Stimulated activated CD8-positive, alpha-beta memory T cell treated with anti-CD3 and anti-CD28 coated beads, Interleukin-15, amount 100 ng/mL, for 48 hours (primary cell): ENCODE measurements at places on chromosomes 12 and 14.

DNA sequence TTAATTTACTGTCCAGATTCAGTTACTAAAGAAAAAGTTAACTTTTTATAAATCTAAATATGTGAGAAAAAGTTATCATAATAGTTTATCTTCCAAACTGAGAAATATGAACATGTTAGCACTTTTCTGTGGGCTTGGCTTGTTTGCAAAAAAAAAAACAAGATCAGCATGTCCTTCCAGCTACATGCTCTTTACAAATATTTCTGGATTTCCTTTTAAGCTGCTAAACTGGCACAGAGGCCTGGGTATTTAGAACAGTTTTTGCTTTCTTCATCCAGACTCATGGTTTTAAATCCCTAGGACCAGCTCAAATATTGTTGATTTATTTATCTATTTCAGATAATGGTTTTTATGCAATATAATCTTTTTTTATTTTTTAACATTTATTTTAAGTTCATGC is 1444.5 kb upstream of the FLRT2 start:
- DNase-seq: no peak

- DNase-seq: no peak
Measured at GRCh38 chr14:82385048-82385447, 851.4 kb upstream of the SEL1L start.

GRCh38 chr12:6451348-6452244 is at the start of gene TAPBPL:
TSS of gene TAPBPL (plus strand) at chr12:6452042. CDS start at chr12:6452249, 207 bp downstream.
- DNase-seq: peak; percentile 70

- DNase-seq: no peak
Measured at GRCh38 chr14:75369506-75369905, 58.3 kb upstream of the JDP2 start.

DNA sequence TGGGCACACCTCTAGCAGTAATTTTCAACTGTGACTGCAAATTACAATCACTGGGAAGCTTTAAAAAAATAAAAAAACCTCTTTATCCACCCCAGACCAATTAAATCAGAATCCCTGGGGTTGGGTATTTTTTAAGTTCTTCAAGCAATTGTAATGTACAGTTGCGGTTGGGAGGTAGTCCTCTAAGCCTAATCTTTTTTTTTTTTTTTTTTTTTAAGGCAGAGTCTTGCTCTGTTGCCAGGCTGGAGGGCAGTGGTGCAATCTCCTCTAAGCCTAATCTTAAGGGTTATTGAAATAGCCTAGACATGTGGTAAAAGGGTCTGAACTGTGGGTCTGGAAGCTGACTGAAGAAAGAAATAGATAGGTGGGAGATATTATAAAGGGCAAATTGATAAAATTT is 230.5 kb downstream of the AKAP6 start:
- DNase-seq: no peak

DNA sequence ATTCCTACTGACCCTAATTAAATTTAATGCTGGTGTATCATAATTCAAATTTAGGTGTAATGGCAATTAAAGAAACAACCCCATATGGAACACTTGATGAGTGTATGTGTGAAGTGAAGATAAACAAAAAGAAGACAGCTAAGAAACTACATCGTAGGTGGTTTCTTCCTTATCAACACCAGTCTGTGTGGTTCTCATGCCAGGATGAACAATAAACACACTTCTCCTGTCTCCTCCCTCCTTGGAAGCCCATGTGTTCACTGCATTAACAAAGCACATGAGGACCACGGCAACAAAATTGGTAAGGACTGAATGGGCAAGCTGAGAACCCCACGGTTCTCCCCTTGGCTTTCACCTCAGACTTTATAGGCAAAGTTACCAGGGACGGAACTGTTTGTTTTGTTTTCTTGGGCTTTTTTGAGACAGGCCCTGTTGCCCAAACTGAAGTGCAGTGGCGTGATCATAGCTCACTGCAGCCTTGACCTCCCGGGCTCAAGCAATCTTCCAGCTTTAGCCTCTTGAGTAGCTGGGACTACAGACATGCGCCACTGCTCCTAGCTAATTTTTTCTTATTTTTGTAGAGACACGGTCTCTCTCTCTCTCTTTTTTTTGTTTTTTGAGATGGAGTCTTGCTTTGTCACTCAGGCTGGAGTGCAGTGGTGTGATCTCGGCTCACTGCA is 71.0 kb downstream of the TRAFD1 start:
- no peak for DNase-seq

DNA sequence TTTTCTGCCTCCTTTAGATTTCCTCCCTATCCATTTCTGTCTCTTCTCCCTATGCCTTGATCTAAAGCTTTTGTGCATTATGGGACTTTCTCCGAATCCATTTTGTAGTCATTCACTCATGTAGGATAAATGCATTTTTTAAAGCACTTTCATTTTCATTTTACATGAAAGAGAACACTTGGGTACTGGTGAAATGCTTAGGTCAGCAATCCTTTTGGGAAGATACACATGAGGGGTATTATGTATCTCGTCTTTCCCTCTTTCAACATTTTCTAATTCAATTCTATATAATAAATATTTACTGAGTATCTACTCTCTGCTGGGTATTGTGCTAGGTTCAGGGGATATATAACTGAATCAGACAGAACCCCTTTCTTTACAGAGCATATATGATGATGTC is 577.6 kb downstream of the NRXN3 start:
- no peak for DNase-seq

GRCh38 chr12:34219046-34219770 is 196.9 kb downstream of the ALG10 start:
- peak; percentile 2 for DNase-seq

- DNase-seq: no peak
Measured at GRCh38 chr12:130219929-130220705, 57.9 kb downstream of the FZD10 start.

DNA sequence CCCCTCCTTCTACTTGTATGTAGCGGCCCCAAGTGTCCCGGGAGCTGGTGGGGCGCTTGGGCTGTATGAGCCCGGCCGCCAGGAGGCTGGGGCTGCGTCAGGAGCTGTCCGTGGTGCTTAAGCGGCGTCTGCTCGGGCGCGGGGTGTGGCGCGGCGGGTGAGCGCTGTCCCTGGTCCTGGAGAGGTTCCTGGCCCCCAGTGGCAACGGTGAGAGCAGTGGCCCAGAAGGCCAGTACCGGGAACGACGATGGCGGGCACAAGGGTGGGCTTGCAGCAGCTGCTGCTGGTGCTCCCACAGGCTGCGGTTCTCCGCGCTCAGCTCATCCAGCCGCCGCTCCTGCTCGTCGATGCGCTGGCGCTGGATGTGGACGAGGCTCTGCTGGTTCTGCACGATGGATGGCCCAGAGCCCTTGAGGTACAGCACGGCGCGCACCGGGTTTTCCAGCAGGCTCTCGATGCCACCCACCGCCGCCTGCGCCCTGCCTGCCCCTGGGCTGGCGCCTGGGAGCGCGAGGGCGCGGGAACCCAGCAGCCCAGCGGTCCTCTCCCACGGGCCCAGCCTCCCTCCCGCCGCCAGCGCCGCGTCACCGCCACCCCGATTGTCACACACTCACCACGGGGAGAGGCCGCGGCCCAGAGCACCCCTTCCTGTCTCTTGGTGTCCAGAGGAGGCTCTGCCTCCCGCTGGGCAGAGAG is 41.9 kb upstream of the FKBP4 start:
- DNase-seq: peak; percentile 37

- DNase-seq: no peak
Measured at GRCh38 chr14:54794796-54795195, 107.8 kb downstream of the GCH1 start.

DNA sequence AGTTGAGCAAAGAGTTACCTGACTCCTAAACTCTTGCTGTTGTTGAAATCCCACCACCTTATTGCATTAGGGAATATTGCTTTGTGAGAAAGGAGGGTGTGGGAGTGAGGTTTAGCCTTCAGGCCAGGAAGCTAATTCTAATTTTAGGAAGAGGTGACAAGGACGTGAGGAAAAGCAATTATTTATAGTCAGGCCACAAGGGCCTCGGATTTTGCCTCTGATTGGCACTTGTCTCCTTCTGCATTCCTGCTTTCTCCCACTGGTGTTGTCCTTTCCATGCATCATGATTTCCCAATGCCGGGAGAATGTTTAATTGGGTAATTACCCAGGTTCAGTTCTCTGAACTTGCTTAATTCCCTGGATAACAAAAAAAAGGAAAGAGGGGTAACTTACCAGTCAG is 37.9 kb upstream of the SLC38A2 start:
- no peak for DNase-seq

DNA sequence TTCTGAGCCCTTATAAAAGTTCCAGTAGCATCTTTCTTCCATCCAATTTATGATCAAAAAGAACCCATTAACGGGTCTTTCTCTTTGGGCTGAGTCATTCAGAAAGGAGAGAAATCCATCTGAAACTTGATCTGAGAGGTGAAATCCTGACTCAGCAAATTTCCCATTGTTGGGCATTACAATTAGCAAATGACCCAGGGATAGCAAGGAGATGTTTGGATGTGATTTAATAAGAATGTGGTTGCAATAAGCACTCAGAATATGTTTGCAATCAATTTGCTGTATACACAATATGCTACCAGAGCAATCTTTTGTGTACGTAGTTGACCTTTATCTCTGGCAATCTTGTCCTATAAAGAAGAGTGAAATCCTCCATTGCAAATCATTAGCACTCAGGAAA is 122.7 kb downstream of the CCDC60 start:
- no peak for DNase-seq

DNA sequence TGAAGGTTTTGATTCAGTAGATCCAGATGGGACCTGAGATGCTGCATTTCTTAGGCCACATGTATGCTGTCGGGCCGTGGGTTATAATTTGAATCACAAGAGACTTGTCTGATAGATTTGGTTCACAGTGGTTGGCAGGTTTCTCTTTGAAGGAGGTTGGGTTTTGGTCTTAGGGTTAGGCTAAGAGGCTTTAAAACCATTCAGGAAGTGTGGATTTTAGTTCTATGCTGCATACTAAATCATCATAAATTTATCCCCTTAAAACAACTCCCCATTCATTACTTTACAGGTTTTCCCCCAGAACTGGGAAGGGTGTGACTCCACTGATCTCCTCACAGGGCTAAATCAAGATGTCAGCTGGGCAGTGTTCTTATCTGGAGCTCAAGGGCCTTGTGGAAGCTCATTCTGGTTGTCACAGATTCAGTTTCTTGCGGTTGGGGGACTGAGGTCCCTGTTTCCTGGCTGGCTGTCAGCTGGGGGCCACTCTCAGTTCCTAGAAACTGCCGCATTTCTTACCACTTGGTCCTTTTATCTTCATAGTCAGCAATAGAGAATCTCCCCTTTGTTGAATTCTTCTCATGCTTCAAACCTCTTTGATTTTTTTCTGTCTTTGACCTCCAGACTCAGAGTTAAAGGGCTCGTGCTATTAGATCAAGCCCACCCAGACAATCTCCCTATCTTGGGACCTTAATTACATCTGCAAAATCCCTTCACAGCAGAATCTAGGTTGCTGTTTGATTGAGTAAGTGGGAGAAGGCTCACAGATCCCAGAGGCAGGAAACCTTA is 20.6 kb upstream of the PCNX1 start:
- peak; percentile 66 for DNase-seq

DNA sequence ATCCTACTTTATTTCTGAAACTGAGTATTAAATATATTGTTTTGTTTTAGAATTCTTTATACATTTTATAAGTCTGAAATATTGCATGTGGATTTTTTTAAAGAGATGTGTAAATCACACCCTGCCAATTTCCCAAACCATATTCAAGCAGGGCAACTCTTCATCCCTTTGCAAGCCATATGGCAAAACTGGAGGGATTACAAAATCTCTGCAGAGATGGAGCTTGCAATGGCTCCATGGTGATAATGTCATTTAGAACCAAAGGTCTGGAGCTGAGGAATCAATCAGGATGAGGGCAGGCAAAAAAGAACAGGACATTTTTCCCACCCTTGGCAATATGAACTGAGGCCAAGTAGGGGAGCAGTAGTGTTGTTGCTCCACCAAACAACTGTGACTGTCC is 173.4 kb downstream of the BMP4 start:
- DNase-seq: no peak

DNA sequence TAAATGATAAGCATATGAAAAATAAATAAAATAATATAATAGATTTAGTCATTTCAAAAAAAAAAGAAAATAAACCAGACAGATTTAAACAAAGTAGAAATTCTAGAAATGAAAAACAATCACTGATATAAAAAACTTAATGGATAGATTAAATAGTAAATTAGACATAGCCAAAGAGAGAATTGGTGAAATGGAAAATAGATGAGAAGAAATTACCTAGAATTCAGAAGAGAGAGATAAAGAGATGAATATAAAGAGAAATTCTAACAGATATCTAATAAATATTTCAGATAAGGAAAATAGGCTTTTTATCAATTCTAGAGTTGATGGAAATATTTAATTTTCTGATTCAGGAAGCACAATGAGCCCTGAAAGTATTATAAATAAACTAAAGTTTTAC is 123.1 kb downstream of the PRIMA1 start:
- DNase-seq: no peak

DNA sequence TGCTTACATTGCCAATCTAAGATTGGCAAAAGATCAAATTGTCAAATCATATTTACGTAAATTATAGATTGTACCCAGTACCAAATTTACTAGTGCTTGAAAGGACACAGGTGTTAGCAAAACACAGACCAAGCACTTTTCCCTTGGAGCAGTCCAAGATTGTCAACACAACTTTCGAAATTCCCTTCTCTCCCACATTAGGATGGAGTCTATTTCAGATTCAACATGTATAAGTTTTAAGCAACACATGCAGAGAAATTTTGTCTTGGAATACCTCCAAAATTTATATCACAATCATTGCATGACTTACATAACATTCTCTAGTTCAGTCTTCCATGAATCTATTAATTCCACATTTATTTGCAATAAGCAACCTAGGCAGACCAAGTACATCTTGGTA is 74.9 kb upstream of the SLCO1C1 start:
- DNase-seq: no peak

- DNase-seq: no peak
Measured at GRCh38 chr14:96320605-96321004, 42.5 kb downstream of the ATG2B start.

- DNase-seq: peak; percentile 60
Measured at GRCh38 chr14:68285421-68286179, 466.0 kb downstream of the RAD51B start.

- no peak for DNase-seq
Measured at GRCh38 chr14:89378119-89378518, 38.9 kb downstream of the FOXN3 start.

DNA sequence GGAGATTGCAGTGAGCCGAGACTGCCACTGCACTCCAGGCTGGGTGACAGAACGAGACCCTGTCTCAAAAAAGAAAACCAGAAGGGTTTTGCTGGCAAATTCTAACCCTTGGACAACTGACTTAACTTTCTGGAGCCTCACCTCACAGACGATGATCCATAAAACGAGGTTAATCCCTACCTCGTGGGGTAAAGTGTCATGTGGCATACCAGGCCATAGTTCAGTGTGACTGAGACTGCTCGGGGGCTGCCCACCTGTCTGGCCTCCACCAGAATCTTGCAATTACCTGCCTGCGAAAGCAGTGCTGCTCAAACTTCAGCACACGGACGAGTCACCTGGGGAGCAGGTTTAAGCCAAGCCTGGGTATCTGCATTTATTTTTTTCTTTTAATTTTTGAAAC is 26.8 kb downstream of the P2RX4 start:
- no peak for DNase-seq

DNA sequence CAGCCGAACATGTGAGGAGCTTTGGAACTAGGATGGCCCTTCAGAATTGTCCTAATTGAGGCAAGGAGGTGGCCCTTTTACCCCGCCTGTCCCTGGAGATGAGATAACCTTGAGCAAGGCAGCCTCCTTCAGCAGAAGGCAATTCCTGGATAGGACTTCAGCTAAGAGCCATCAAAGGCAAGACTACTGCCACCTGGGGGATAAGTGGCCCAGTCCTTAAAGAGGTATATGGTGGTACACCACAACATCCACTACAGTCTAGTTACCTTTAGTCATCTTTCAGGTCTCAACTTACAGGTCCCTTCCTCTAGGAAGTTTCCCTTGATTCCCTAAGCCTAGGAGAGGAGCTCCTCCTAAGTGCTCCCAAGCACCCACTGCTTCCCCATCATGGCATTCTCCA is 204.2 kb upstream of the CDKN3 start:
- no peak for DNase-seq
